CD4-positive, alpha-beta T cell treated with Interleukin-1 beta for 1 hour (primary cell): ENCODE measurements at places on chromosomes 6 and 20.

- DNase-seq, result no peak
Measured at GRCh38 chr6:148179786-148180185, 162.9 kb upstream of the SASH1 start.

- DNase-seq, result no peak
Measured at GRCh38 chr6:17863901-17864754, 123.3 kb downstream of the KIF13A start.

GRCh38 chr20:23305098-23305497, 45.5 kb upstream of the NXT1 start:
- DNase-seq, result no peak

GRCh38 chr6:25169961-25170360, 109.2 kb upstream of the CARMIL1 start:
- no peak for DNase-seq

- no peak for DNase-seq
Measured at GRCh38 chr20:34368547-34368946, 5.5 kb downstream of the ITCH start.

GRCh38 chr6:86030875-86031274, 388.2 kb upstream of the SYNCRIP start:
- no peak for DNase-seq
